ENCODE measurements at places on chromosomes 2 and 18.

DNA sequence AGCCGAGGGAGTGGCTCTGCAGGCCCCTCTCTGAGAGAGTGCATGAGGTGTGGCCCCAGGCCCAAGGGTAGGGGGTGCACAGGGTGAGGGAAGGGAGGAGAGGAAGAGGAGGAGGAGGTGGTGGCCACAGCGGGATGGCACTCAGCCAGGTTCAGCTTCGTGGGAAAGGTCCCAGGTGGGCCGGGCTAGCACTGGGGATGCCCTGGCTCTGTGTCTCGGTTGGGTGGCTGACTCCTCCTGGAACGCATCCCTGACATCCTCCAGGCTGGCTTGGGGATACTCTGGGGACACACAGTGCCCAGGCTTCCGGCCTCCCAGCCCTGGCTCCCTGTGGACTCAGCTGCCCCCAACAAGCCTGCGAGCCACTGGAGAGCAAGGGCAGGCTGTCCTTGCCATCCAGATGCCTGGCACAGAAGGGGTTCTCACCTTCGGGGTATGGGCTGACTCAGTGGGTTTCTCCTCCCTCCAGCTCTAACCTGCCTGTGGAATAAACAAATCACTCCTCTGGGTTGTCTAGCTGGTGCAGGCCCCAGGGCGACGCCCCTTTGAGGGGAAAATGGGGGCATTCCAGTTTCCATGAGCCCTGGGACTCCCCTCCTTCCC, 582 bp upstream of the ZAP70 start:
- DNase-seq = no peak

DNA sequence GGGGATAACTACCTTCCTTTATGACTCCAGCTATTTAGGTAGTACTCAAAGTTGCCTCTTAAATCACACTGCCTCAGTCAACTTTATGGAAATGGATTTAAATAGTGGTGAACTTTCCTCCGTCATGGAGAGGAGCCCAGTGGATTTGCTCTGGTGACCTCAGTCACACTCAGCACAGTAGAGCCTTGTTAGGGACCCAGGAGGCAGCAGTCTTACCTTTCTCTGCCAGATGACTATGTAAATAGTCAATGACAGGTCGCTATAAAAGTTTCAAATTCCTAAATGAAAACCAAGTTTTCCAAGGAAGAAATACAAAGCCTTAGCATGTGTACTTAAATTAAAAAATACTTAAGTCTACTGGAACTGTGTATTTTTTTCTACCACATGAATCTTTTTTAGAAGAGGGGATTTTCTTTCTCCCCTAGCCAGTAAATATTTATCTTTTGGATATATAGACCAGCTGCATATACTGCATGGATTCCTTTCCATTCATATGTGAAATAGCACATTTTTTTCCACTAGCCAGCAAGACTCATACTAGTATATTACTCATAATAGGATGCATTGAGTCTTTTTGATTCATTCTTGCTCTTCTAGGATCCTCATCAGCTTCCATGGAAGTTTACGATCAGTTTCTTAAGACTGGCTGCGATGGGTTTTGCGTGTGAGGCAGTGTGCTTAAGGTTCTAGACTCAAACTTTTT, 147.1 kb downstream of the FMNL2 start:
- peak; percentile 40 for DNase-seq

DNA sequence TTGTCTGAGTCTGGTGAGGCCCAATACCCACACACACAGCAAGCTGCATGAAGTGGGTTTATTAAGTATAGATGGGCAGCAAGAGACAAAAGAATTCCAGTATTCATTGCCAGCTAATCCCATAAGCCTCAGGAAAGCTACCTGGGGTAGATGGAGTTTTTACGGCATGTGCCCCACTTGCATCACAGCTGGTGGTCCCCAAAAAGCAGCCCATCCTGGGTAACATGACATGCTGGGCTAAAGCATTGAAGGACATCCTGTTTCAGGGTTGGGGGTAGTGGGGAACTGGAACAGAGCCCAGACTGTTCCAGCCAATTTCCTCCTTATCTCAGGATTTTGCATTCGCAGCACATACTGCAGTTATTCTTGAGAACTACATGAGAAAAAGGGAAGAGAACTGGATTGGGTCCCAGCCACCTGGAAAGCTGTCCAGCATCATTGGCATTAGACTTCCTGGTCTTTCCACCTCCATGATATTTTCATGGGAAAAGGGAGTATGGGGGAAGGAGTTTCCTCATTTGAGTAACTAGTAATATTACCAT, 240.1 kb upstream of the MMADHC start:
- no peak for DNase-seq

- no peak for DNase-seq
Observed at GRCh38 chr18:78242254-78242643, 737.4 kb upstream of the SALL3 start.

GRCh38 chr2:63432373-63432772, 155.9 kb downstream of the WDPCP start:
- peak; percentile 21 for DNase-seq

GRCh38 chr18:51066273-51066672, 36.3 kb downstream of the SMAD4 start:
- DNase-seq = peak; percentile 24

DNA sequence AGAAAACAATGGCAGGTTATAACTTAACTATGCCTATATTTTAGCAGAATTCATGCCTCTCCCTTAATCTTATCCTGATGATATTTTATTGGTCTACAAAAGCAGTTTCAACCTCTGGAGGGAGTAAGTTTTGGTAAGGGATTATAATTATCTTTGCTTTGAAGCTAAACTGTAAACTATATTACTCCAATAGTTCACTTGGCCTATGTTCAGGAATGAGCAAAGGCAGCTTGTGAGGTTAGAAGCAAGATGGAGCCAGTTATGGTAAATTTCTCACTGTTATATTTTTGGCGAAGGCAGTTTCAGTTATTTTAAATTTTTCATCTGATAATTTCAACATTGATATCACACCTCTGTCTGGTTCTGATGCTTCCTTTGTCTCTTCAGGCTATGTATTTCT, 192.5 kb upstream of the RGPD4 start:
- DNase-seq = no peak

- no peak for DNase-seq
Observed at GRCh38 chr18:40576507-40577115, 1378.4 kb upstream of the PIK3C3 start.

- DNase-seq = peak; percentile 56
Observed at GRCh38 chr2:118032169-118033013, 18.5 kb upstream of the CCDC93 start.

- peak; percentile 34 for DNase-seq
Observed at GRCh38 chr18:11176481-11176881, 27.1 kb upstream of the PIEZO2 start.

DNA sequence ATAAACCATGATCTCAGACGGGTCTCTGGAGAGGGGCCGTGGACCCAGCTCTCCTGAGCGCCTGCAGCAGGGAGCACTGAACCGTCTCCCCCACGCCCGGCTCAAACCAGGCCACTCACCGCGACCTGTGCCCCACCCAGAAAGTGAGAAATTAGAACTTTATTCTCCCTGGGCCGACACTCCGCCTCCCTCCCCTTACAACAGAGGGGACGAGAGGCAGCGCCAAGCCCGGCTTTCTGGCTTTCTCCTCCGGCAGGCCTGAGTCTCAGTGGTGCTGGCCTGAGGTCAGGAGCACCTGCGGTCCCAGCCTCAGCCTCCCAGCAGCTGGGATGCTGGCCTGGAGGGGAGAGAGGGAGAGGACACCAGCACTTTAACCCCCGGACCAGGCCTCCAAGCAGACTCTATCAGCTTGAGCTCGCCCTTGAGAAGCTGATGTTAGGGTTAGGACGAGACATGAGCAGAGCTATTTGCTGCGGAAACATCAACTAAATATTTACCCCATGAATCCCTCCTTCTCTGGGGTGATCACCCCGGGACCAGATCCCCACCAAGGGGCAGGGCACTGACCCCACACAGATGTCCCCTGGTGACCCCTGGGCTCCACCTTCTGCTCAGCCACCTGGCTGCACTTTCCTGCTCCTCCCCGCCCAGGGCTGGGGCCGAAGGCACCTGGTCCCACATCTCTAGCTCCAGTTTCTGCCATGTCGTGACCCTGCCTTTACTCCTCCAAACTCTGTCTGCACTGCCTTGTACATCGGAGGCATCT, 856.3 kb upstream of the SALL3 start:
- no peak for DNase-seq

DNA sequence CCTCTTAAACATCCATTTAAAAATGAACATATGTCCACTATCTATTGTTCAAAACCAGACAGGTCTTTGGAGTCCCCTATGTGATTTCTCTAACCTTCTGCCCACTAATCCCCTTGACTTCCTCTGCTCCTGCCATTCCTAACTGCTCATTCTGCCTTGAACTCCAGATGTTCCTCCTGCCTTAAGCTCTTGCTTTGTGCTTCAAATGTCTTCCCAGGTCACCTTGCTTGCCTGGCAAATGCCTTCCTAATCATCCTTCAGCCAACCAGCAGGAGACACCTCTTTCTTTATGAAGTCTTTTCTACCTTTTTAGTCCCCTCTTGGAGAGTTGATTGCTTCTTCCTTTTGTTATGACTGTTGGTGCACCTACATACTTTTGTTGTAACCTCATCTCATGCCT, 1043.0 kb upstream of the CHAC2 start:
- no peak for DNase-seq

DNA sequence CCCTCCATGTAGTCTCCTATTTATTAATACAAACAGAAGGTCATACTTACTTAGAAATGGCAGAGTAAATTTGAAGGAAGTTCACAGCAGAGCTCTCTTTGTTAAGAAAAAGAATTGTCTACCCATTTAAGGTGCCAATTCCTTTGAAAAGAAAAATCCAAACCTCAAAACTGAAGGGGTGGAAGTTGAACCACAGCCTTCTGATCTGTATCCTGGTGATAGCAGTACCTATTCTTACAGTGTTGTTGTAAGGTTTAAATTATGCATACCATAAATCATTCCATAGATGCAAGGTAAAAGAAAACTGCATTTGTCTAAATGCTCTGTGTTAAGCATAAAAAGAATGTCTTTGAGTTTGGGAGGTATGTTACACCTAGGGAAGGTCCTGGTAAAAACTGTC, 47.6 kb downstream of the COBLL1 start:
- DNase-seq = no peak

DNA sequence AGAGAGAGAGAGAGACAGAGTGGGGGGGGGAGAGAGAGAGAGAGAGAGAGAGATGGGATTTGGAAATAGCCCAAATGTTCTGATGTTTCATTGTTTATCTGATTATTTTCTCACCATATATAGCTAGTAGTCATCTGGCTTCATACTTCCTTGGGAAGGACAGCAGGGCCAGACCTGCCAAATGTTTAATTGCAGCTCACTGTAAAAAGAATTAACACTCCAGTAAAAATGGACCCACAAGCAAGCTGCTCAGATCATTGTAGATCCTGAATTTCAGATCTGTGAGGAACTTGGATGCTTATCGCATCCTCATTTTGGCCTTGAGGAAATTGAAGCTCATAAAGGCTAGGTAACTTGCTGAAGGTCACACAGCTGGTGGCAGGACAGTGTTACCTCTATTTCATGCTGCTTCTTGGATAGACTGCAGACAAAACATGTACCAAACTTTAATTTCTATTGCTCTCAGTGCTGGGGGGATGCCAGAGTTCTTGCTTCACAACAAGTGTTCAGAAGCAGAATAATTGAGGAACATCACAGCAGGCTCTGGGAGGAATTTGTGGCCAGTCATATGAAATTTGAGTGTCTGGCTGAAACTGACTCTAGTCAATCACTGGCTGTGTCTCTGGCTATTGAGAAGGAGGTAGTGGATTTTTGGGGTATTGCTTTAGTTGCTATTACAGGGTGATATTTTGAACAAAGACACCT, 223.5 kb downstream of the PIK3C3 start:
- DNase-seq = no peak

DNA sequence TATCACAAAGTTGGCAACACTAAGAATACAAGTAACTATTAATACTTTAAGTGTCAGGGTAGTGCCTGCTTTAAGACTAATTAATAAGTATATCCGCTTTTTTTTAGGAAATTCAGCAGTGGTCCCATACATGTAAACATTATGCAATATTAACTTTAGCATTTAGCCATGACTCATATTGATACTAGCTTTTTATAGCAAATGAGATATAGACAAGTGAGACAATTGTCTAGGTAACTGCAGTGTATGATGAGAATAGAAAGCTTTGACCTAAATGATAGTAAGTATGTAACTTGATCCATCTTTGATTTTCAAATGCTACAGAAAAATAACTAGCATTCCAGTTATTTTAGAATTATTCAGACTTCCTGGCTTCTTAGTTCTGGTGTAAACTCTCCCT, 27.4 kb upstream of the VRK2 start:
- peak; percentile 9 for DNase-seq
